Stimulated activated CD4-positive, alpha-beta T cell treated with anti-CD3 and anti-CD28 coated beads, Interleukin-2, amount 100 ng/mL, for 24 hours (primary cell): ENCODE measurements at places on chromosomes 1 and 21.

DNA sequence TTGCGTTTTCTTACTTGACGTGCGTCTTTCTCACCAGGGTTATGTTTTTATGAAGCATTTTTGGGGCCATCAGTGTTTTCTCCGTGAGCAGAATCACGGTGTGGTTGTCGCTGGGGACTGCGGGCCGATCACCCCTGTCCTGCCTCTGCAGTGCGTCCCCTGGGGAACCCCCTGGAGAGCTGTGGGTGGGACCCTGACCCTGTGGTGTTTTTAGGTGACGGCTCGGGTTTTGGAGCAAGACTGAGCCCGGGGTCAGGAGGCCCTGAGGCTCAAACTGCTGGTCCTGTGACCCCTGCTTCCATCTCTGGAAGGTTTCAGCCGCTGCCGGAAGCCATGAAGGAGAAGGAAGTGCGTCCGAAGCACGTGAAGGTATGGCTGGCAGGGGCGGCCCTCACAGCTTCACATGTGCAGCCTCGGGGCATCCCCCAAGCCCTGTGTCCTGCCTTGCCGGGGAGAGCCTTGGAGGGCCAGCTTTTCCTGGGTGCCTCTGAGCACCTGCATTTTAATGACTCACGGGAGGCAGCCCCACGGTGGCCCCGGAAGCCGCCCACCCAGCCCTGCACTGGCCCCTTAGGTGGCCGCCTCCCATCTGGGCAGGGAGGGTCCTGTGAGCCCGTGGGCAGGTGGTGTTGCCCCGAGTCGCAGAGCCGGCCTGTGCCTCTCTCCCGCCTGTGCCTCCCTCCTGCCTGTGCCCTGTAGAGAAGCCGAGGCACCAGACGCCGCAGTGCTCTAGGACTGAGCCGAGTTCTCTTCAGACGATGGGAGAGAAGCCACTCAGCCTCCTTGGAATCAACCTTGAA lies 36.7 kb upstream of the DIP2A start:
- DNase-seq = no peak

- DNase-seq = no peak
Observed at GRCh38 chr1:224923726-224924125, 5.7 kb upstream of the DNAH14 start.

- no peak for DNase-seq
Observed at GRCh38 chr1:64536836-64537490, 67.0 kb downstream of the CACHD1 start.

DNA sequence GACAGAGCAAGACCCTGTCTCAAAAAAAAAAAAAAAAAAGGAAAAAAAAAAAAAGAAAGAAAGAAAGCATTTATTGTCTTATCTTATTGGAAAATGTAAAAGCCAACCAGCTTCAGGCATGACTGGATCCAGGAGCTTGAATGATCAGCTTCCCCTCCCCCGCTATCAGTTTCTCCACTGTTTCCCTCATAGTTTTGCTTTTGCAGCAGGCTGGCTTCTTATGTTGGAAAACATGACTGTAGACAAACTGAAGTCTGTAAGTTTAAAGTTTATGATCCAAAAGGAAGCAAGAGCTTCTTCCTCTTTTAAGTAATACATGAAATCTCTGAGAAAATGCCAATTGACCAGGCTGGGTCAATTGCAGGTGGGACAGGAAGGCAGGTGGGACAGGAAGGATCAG lies 52.2 kb downstream of the FHAD1 start:
- DNase-seq = no peak

- DNase-seq = no peak
Observed at GRCh38 chr1:228350831-228351781, 55.5 kb downstream of the TRIM11 start.

GRCh38 chr1:154775621-154776605 lies 94.2 kb downstream of the KCNN3 start:
- DNase-seq = no peak

DNA sequence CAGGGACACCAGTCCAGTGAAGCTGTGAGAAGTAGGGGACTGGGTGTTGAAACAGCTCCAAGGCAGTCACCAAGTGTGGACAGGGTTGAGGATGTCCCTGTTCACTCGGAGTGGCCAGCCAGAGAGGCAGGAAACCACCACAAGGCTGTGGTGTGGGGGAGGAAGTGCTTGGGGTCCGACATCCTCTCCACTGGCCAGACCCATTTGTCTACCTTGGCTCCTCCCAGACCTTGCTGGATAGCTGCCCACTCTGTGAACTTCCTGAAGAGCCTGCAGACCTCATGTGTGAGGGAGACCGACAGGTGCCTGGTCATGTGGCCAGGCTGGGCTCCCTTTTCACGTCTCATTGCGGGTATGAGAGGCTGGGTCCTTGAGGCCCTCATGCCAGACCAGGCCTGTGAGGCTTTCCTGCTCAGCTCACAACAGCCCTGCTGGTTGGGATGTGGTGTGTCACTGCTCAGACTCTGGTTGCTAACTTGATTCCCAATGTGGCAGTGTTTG lies 21.8 kb downstream of the CYP4B1 start:
- no peak for DNase-seq

GRCh38 chr1:109256971-109257681 lies 7.8 kb downstream of the CELSR2 start:
- no peak for DNase-seq

DNA sequence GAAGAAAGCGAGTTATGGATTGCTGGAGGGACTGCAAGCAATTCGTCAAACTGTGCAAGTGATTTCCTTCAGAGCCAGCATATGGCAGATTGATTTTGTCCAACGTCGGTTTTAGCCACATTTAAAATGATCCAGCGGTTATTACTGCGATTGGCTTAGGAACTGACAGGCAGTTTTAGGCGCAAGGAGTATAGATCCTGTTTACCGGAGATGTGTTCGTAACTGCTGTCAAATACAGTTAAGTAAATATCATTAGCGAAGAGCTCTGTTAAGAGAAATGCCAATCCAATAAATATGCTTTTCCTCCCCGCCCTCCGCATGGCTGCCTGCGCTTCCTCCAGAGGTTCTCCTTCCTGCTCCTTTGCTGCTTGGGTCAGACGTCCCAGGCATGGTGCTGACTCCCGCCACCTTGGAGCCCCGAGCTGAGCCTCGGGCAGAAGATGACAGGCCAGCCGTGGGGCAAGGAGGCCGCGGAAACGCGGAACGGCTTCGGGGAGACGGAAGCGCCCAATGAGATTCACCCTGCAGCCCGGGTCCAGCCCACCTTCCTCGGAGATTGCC lies 9.4 kb upstream of the BARHL2 start:
- no peak for DNase-seq

DNA sequence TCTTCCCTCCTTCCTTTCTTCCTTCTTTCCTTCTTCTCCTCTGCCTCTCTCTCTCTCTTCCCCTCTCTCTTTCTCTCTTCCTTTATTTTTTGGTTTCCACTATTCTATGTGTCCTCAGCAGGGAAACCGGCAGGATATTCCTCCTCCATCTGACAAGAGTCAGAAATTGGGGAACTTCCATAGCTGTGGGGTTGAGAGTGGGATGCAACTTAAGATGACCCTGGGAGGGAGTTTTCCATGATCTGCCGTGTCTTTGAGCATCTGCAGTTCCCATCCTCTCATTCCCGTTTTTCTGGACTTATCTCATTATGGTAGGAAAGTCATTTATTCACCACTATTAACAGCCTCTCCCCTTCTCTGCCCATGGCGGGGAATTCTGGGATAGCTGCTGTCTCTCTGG lies 98.6 kb downstream of the NMNAT2 start:
- no peak for DNase-seq

DNA sequence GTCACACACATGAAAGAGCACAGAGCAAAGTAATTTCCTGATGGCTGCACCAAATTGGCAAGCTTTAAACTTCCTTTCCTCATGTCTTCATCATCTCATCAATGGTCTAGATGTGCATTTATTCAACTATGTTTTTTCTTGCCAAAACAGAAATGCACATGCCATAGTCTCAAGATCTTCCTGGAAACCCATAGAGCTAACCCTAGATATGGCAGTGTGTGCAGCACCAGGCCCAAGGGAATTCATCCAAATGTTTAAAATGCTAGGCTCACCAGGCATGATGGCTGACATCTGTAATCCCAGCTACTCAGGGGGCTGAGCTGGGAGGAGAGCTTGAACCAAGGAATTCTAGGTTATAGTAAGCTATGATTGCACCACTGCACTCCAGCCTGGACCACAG lies 31.2 kb upstream of the PALMD start:
- no peak for DNase-seq

- no peak for DNase-seq
Observed at GRCh38 chr21:40556442-40556968, 290.5 kb downstream of the DSCAM start.

- DNase-seq = no peak
Observed at GRCh38 chr1:14522077-14522925, 76.2 kb upstream of the KAZN start.

GRCh38 chr1:101697072-101697471 lies 299.7 kb downstream of the OLFM3 start:
- no peak for DNase-seq

- DNase-seq = no peak
Observed at GRCh38 chr1:211135342-211135950, 1.5 kb upstream of the KCNH1 start.

DNA sequence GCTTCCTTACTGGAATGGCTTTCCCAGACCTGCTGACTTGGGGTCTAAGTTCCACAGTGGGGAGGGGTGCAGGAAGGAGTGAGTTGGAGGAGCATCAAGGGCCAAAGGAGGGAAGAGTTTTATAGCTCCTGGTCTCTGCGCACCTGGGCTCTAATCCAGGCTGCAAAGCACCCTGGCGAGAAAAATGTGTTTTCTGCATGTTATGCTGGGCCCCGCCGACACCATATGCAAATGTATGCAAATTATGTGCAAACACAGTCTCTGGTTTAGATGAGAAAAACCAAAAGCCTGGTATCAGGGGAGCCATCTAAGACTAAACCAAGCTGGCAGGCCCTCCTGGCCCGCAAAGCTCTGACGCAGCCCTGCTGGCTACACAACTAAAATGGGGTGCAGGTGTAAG lies 95.0 kb downstream of the VWA5B1 start:
- no peak for DNase-seq

- DNase-seq = no peak
Observed at GRCh38 chr21:45836694-45837670, 144.6 kb upstream of the COL6A1 start.

GRCh38 chr1:1165900-1166421 lies 7.7 kb upstream of the TTLL10 start:
- no peak for DNase-seq

DNA sequence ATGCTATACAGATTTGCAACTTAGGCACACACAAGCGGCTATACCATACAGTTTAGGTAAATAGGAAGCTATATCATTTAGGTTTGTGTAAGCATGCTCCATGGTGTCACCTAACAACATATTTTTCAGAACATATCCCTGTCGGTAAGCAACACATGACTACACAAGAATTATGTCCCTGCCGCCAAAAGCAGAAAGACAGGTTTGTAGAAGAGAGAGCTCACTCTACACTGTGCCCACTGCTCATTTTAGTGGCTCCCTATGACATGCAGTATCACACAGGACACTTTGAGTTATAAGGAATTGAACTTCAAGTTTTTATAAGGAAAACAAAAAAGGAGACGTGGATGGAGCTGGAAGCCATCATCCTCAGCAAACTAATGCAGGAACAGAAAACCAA lies 132.5 kb upstream of the KAZN start:
- DNase-seq = no peak

DNA sequence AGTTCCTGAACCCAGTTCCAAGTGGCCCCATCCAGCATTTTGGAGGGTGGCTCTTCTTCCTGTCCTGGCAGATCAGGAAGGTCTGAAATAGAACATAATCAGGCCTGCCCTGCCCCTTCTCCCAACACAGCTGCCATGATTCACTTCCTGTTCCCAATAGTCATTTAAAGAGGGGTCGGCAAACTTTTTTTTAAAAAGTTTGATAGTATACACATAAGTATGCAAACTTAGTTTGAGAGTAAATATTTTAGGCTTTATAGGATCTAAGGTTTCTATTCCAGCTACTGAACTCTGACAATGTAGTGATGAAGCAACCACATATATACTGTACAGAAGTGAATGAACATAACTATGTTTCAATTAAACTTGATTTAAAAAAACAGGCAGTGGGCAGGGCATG lies 66.4 kb downstream of the LUZP1 start:
- DNase-seq = no peak

DNA sequence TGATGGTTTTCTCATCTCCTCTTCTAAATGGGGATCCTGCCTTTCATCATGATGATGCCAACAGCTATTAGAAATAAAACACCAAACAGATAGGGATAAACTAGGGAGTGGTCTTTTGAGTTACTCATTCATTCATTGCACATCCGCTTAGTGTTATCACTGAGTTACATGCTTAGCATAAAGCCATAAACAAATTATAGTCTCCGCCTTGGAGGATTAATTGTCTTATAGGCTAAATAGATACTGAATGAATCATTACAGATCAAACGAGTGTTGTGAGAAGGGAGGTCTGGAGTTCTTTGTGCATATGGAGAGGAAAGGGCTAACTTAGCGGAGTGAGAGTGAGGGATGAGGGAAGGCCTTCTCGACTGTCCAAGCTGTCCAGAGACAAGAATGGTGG lies 19.8 kb upstream of the GUCA2B start:
- DNase-seq = no peak

- no peak for DNase-seq
Observed at GRCh38 chr1:26784023-26784871, 3.5 kb upstream of the PIGV start.

- no peak for DNase-seq
Observed at GRCh38 chr1:22584001-22584562, 20.8 kb downstream of the EPHA8 start.

GRCh38 chr1:205477759-205478247 lies 22.0 kb upstream of the BLACAT1 start:
- no peak for DNase-seq

DNA sequence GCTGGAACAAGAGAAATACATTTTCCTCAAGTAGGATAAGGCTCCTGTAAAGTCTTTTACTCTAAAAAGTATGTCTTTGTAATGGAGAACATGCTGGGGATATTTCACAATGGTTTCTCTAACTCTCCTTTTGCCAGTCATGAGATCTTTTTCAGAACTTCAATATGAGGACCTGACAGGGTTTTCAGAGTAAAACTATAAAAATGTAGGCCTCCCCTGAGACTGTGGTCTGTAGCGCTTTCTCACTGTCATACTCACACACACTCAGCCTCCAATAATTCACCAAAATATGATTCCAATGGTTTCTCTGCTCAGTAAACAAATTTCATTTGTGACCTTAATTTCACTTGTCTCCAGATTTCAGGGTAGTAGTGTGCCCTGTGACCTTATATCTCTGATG lies 440.1 kb upstream of the PTBP2 start:
- DNase-seq = no peak

DNA sequence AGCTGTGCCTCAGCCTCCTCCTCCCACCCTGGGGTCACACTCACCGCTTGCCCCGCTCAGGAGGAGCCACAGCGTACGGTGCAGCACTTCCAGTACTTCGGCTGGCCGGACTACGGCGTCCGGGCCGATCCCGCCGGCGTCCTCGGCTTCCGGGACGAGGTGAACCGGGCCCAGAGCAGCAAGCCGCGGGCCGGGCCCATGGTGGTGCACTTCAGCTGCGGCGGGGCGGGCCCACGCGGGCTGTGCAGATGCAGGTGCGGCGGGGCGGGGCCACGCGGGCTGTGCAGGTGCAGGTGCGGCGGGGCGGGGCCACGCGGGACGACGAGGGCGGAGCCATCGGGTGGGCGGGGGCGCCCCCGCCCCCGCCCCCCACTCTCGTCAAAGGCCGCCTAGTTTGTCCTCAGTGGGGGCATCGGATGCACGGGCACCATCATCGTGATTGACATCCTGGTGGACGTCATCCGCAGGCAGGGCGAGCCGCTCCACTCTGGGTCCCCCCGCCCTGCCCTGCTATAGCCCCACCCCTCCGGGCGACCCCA lies 5.5 kb downstream of the RNF223 start:
- DNase-seq = peak; percentile 40
